Mucosa of gallbladder (tissue), 1 donor: ENCODE measurements at places on chromosomes 4 and X. TPM values are rescaled to one million over a fixed set of nuclear protein-coding genes. Genes with fewer than 3 reads are reported as not detected.

ARMCX2 gene
- total RNA-seq = 57.9 TPM

ANKRD50 gene
- total RNA-seq = 22.9 TPM

AKAP4 gene
- total RNA-seq = not detected

PCDH7 gene
- total RNA-seq = 42.8 TPM

TBC1D25 gene
- total RNA-seq = 17.8 TPM

SPANXD gene
- not detected for total RNA-seq

H2BW2 gene
- total RNA-seq = 0.17 TPM

L1CAM gene
- 10.0 TPM for total RNA-seq

MID2 gene
- 20.9 TPM for total RNA-seq

SYTL5 gene
- 3.1 TPM for total RNA-seq

PAGE4 gene
- total RNA-seq = not detected

WDR13 gene
- 156 TPM for total RNA-seq

ARX gene
- total RNA-seq = not detected

MAP7D2 gene
- total RNA-seq = 5.2 TPM

NUP62CL gene
- total RNA-seq = 3.2 TPM

KLHL13 gene
- 22.6 TPM for total RNA-seq

CT45A5 gene
- not detected for total RNA-seq

LPAR4 gene
- total RNA-seq = 0.20 TPM

TMEM47 gene
- 27.5 TPM for total RNA-seq

SHROOM3 gene
- 320 TPM for total RNA-seq

CCKAR gene
- 68.5 TPM for total RNA-seq

GAGE2A gene
- not detected for total RNA-seq

CHRDL1 gene
- total RNA-seq = 8.1 TPM

CENPVL1 gene
- 0.17 TPM for total RNA-seq

AR gene
- total RNA-seq = 15.9 TPM

KCTD8 gene
- 0.86 TPM for total RNA-seq

DOK7 gene
- total RNA-seq = 7.4 TPM

TXK gene
- total RNA-seq = 0.86 TPM

C4orf54 gene
- total RNA-seq = 0.12 TPM
